ENCODE measurements at places on chromosomes 3 and 15. TPM values are rescaled to one million over a fixed set of nuclear protein-coding genes. Genes with fewer than 3 reads are reported as not detected.

Gene MELTF
- total RNA-seq = 1.2 TPM

Gene SYNPR
- total RNA-seq = 119 TPM

Gene SLC2A2
- not detected for total RNA-seq

DNA sequence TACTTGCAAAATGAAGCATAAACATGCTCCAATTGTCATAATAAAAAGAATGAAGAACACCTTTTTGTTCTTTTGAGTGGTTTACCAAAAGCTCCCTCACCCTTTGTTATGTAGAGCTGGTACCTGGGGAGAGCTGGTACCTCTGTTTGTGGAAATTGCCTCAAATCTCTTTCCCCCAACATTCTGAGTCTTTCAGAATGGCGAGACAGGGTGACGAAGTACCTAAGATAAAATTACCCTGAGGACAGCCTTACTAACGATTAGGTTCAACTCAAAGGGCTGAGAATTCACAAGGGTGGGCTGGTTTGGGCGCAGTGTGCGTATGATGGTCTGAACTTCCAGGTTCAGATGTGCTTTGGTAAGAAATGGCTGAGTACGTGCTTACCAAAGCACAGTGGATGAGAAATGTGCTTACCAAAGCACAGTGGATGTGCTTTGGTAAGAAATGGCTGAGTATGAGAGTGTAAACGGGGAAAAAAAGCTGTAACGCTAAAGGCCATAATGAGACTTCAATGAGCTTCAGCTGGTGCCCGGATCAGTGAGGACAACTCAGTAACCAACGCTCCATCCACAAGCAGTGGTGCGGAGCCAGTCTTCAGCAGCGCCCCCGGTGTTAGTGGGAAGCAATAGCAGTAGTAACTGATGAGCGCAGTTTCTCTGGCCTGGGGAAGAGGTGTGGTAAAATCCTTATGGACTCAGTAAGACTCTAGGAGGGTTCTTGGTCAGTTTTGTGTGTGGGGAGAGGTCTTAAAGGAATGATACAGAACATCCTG, 72.3 kb upstream of the LRIG1 start:
- no peak for DNase-seq

DNA sequence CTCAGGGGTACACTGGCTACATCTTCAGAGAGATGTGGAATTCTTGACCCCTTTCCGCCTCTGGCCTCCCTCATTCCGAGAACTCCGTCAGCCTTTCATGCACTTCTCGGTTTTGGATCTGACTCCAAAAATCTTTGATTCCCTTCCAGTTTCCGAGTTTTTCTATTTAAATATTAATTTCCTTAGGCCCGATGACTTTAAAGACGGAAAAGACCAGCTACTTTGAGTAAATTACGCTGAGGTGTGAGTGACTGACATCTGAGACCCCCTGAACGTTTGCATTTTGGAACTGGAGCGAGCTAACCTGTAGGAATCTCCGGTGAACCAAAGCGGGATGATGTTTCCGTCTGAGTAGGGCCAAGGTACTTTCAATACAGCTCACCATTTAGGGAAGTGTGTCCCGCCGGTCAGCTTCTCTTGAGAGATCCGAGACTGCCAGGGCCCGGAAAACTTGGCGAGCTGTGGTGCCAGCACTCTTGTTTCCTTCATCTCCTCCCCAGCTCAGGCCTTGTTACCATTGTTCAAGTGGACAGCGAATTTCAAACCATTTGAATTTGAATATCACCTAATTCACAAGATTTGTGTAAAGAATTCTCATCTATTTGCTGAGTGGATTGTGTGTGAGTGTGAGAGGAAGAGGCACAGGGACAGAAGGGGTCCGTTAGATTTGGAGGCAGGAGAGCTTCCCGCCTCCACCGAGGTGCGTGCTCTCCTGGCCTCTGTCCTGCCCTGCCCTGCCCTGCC, 5.4 kb downstream of the SOX14 start:
- DNase-seq = no peak

Gene DUOXA2
- not detected for total RNA-seq

DNA sequence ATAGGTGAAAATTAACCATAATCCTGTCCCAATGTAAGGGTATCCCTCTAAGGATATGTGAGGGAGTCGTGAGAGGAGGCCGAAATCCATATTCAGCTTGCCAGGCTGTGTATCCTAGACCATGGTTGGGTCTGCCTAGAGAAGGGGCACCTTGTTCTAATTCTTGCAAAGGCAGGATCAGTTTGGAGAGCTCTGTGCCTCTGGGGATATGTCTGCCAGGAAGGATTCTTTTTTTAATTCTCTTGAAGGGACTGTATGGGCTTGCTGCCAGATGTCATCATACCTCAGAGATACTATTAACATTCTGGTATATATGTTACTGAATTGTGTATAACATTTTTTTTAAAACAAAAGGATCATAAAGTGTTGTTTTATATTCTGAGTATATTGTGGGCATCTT, 2.4 kb downstream of the ATP1B3 start:
- no peak for DNase-seq

Gene EFCAB12
- 0.41 TPM for total RNA-seq

Gene TICRR
- total RNA-seq = 1.2 TPM

Gene CCR9
- 0.41 TPM for total RNA-seq

GRCh38 chr3:38988955-38989354, 62.8 kb downstream of the SCN11A start:
- no peak for DNase-seq

Gene COLQ
- 1.6 TPM for total RNA-seq

DNA sequence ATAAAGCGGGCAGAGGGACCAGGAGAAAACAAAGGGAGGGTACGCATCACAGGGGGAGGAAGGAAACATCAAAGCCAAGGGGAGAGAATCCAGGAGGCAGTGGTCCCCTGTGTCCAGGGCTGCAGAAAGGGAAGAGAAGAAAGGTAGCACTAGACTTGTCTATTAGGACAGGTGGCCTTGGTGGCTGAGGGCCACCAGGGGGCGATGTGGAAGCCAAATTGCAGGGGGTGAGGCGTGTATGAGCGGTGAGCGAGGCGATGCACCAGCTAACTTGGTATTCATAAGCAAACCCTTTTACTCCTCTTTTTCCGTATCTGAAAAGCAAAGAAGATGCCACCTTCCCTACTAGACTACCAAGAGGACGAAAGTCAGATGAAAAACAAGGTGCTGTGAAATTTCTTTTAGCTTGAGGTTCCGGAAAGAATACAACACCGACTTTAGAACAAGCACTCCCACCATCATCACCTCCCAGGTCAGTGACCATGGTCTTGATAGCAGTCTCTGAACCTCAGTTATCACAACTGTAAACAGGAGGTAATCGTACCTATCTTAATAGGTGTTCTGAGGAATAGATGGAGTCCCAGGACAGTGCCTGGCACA, 654.4 kb upstream of the ADAMTS9 start:
- no peak for DNase-seq

Gene VIPR1
- total RNA-seq = 0.41 TPM

- no peak for DNase-seq
These were observed 50.7 kb upstream of the CCR2 start for GRCh38 chr3:46303240-46303639.

DNA sequence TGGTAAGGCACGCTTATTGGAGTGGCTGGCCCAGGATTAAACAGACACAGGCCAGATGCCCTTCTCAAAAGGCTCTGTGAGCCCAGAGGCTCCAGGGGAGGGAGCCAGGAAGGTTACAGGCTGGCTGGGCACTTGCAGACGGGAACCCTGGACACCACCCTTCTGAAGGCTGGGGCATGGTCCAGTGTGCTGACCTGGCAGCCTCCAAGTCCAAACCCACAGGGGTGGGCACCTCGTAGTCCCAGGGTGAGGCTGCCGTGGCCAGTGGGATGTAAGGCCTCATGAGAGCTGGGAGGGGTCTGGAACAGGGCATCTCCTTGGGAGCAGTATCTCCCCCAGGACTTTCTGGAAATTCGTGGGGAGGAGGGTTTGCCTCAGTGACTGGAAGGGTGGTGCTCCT, 19.6 kb downstream of the EFCC1 start:
- no peak for DNase-seq

- DNase-seq = no peak
These were observed 50.8 kb upstream of the CRTC3 start for GRCh38 chr15:90478846-90479481.

Gene RASGRF1
- 4.5 TPM for total RNA-seq

- peak; percentile 66 for DNase-seq
These were observed 7.3 kb upstream of the ZBTB38 start for GRCh38 chr3:141360888-141361598.

Gene SLC22A14
- under 0.01 TPM for total RNA-seq

Gene INKA1
- 14.3 TPM for total RNA-seq

DNA sequence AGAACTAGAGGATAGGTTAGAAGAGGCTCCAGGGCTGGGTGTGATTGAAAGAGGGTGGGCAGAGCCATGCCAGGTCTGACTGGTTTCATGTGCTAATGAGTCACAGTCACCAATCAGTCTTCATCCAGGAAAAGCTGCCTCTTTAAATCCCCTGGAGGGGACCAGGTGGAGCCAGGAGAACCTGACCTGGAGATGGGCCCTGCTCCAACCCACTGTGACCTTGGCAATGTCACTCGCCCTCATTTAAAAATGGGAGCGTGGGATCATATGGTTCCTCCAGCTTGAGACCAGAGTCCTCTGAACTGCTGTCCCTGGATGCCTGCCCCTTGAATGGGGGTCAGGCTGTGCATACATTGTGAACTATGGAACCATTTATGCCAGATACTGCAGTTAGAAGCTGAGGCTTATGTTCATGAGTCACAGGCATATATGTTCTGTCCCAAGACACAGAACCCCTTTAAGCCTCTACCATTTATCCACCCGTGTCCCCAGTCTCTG, 23.0 kb downstream of the HES1 start:
- DNase-seq = no peak

GRCh38 chr3:37668818-37669610, 192.7 kb upstream of the CTDSPL start:
- DNase-seq = no peak

Gene ABI3BP
- total RNA-seq = 1.2 TPM

- no peak for DNase-seq
These were observed 207.3 kb downstream of the TUSC7 start for GRCh38 chr3:116916836-116917235.

DNA sequence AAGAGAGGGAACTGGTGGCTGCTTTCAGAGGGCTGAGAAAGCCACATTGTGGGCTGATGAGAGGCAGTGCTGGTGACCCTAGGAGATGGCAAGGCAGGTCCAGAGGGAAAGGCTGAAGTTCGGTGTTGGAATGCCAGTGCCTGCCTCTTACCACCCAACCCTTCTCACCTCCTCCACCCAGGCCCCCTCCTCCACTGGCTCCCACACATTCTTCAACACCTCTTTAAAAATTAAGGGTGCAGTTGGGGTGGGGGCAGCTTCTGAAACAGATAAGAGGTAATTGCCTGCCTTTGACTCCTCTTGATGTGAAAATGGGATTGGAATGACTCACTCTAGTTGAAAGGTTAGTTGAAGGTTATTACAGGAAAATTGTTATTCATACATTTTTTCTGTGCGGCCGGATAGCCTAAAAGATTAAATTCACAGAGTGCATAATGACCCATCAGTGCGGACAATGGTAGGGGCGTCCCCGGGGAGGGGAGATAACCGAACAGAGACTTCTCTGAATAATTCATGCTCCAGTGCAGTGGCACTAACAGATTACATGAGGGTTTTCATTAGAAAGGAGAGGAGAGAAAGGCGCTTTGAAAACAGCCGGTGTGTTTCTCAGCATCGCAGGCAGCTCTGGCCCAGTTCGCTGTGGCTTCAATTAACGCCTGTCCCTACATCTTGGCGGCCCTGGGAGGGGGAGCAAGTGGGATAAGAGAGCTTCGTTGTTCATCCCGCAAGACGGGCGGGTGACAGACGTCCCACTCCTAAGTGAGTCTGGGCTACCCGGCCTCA, 212.4 kb downstream of the TLE3 start:
- no peak for DNase-seq

Gene ROBO2
- 245 TPM for total RNA-seq

Gene THRB
- total RNA-seq = 42.4 TPM

- DNase-seq = no peak
These were observed 95.0 kb upstream of the MRPL3 start for GRCh38 chr3:131597816-131598215.

Gene TMEM266
- 4.5 TPM for total RNA-seq

- no peak for DNase-seq
These were observed 238.4 kb upstream of the TBC1D5 start for GRCh38 chr3:17980863-17981262.

DNA sequence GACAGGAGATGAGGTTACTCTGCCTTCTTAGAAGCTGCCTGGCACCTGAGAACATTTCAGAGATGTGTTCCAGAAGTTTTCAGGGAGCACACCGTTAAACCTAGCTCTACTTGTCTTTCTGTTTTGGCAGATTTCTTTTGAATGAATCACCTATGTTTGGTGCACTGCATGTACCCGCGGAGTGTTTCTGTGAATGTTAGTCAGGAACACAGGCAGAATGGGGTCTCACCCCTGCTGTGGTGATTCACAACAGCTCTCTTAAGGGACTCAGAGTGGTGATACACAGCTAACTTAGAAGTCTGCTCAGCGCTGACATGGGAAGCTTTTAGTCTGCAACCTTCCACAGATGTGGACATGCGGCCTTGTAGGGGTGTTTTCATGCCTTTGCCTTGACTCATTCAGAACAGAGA, 24.0 kb downstream of the TSEN2 start:
- DNase-seq = no peak

GRCh38 chr15:57444877-57445513, 68.7 kb downstream of the CGNL1 start:
- DNase-seq = no peak

Gene CPA3
- not detected for total RNA-seq

GRCh38 chr15:68042156-68042854, 11.8 kb upstream of the PIAS1 start:
- no peak for DNase-seq

DNA sequence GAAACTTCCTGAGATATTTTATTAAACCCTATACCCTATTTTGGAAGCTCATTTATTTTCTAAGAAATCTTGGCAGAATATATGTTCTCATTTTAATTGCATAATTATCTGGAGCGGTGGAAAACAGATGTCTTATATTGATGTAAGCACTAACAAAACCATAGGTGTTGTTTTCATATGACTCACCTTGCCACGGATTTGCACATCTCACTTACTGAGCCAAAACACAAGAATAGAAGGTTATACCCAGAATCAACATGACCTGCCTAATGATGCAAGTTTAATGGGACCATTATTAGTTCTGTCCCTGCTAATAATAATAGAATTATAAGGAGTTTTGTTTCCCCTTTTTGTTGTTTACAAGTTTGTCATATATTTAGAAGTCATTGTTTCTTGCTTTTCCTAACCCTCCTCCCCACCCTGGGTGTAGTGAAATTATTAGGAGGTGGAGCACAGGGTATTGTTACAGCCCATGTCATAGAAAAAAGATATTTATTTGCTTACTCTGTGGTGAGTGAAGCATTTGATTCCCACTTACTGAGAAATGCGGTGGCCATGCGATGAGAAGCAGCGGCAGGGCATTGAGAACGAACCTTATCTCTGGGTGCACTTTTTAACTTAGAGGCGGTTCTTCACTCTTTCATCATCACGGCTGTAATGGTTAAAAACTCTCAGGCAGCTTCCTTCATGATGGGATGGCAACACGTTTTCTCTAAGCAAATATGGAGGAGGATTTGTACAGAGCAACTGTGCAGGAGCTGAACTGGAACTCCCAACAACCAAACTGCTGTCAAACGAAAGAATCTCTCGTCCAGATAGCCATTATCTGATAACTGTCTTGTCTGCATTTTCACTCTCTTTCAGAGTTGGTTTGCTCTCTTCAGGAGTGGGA, 521 bp downstream of the IL5RA start:
- no peak for DNase-seq
